ENCODE measurements at places on chromosomes 2 and 18.

GRCh38 chr18:7319161-7319560 lies 88.3 kb downstream of the LRRC30 start:
- no peak for DNase-seq

- no peak for DNase-seq
Measured at GRCh38 chr2:187434342-187434785, 13.7 kb downstream of the CALCRL start.

DNA sequence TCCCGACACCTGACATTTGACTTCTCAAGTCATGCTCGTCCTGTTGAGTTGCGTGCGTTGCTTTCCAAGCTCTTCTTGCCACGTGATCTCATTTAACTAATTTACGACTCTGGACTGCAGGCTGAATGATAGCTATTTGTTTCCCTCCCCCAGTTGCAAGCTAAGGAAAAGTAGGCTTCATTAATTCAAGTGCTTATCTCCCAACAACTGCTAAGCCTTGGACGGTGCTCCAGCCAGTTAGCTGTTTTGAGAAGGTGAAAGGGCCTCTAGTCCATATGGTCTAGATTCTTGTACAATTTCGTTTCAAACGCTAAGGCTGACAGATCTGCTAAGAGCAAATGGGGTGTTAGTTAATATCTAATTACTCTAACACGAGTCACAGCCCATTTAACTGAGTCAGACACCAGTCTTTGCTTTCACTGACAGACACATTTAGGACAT lies 21.1 kb downstream of the GPR45 start:
- DNase-seq, result no peak

DNA sequence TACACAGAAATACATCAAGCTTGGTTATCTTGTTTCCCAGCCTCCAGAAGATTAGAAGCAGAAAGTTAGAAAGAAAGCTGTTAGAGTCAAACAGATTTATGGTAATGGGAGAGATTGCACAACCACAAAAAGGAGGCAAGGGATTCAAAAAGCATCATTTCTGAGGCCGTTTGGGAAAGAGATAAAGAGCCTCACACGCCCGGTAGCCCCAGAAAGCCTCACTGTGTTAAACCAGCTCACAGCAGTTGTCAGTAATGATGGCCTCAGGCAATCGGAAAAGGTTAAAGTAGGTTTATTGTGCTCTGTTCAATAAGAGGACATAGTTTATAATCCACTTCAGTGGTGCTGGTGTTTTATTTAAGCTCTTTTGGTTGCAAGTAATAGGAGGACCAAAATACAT lies 111.3 kb downstream of the DCC start:
- DNase-seq, result peak; percentile 39

- DNase-seq, result no peak
Measured at GRCh38 chr2:10157293-10157692, 34.8 kb downstream of the RRM2 start.

GRCh38 chr18:64202210-64202836 lies 53.4 kb upstream of the LINC00305 start:
- no peak for DNase-seq

- no peak for DNase-seq
Measured at GRCh38 chr2:33785201-33786106, 186.4 kb upstream of the FAM98A start.

DNA sequence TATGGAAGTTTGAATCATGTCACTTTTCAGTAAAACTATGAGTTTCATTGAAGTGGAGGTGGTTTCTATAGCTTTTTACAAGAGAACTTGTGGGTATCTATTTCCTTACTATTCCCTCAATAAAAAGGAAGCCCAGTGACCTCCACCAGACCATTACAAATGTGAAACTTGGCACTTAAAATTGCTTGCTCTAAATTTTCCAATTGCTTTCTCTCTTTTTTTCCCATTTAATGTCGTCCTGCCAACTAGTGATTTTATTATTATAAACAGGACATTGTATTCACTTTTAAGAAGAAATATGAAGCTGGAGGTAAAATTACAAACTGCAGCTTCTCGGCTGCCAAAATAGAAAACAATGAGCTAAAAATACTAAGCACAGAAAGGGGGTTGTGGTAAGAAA lies 208.2 kb upstream of the ALPP start:
- DNase-seq, result no peak

DNA sequence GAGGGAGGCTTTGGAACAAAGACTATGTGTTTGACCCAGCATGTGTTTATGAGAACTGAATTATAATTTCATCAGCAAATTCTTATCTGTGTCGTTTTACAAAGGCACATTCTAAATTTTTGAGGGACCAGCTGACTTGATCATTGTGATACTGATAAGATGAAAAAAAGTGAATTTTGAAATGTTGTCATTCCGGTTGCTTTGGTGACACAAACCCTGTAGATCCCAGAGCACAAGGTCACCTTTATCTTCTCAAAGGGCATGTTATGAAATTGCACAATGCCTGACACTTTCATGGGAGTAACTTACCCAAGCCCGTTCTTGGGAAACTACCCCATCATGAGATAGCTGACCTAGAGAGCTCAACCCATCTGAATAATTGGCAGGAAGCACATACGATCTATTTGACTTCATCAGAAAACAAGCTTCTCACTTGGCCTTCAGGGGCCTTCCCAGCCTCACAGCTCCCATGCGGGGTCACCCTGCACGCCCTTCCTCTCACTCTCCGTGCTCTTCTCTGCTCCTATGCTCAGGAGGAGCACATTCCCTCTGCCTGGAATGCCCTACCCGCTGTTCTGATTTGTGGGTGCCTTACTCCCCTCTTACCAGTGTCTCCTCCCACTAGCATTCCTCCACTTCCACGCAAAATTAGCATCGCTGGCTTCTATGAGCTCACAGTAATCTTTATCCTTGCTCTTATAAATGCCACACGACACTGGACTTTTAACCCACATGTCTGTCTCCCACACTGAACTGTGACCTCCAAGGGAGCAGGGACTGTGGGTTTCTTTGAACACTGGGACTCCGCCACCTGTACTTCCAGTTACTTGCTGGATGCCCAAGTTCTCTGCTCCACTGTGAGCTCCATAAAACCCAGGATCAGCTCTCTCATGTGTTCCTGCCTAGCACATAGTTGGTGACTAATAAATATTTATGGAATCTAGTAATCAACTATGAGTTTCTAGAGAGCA lies 555.8 kb upstream of the ID2 start:
- no peak for DNase-seq

- peak; percentile 57 for DNase-seq
Measured at GRCh38 chr2:105403783-105404698, 5.2 kb upstream of the FHL2 start.

DNA sequence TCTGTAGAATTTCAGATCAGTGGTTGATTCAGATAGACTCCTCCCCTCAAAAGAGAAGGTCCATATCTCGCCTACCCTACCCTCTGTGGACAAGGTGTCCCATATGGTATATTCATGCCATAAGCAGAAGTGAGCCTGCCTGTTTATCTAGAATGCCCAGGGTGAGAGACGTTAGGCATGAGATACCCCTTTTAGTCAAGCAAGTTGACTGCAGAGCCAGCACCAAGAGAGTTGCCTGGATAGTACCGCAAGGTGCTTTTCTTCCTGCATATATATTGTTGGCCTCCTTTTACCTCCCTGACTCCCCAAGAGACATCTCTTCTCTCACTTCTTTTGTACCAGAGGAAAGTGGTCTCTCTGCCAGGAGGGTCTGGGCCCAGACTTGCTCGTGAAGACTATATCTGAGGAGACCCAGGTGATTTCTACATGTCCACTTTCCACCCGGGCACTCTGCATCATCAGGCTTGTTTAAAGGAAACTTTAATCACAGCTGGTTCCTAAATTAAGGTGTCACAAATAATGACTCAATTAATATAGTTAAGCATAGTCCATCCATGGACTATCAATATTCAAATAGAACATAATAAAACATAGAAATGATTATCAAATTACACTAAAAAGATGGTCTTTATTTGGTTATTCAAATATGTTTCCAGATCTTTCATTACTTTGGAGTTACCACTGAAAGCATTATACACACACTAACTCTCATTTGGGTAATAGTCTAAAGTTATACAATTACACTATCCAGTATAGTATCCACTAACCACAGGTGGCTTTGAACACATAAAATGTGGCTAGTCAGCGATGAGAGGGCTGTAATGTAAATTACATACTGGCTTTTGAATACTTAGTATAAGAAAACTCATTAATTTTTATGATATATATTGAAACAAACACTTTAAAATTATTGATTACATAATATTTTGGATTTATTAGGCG lies 4.1 kb downstream of the ITGA4 start:
- DNase-seq, result no peak

DNA sequence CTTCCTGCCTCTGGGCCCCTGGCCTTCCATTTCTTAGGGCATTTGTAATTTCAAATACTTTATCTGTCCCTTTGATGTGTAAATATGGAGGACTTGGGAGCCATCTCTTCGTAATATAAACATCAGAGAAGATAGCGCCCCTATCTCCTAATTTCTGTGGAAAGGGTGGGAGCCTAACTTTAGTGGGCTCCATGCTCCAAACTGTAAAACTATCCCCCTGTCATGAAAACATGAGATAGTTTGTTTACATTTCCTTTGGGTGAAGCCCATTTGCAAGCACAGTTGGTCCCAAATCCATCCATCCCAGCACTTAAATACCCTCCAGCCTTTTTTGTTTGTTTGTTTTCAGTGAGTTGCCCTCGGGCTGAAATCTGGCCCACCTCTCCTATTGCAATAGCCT lies 782.6 kb upstream of the FSHR start:
- DNase-seq, result no peak

DNA sequence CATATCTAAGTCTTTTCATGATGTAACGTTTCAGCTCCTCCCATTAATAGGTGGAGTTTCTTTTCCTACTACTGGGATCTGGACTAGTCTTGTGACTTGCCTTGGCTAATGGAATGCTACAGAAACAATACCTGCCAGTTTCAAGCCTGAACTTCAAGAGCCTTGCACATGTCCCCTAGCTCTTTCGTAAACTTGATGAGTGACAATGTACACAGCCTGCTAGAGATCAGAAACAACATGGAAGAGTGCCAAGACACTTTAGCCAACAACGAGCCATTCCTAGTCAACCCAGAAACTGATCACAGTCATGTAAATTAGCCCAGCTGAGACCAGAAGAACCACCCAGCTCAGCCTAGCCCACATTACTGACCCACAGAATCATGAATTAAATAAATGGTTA lies 24.8 kb upstream of the STK39 start:
- no peak for DNase-seq

GRCh38 chr2:205682971-205683501 lies 735 bp downstream of the NRP2 start:
- DNase-seq, result no peak

DNA sequence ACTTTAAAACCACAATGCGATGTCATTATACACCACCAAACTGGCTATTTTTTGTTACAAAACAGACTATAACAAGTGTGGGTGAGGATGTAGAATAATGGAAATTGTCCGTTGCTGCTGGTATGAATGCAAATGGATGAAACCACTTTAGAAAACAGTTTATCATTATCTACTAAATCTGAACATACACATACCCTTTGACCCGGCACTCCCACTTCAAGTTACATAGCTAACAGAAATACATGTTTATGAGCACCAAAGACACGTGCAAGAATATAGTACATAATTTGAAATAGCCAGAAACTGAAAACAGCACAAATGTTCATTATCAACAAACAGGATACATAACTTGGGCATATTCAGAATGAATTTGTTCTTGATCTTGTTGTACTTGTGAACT lies 206.4 kb upstream of the CHAC2 start:
- no peak for DNase-seq

GRCh38 chr18:21369146-21369545 lies 127.1 kb downstream of the GREB1L start:
- DNase-seq, result no peak

GRCh38 chr18:12236934-12237832 lies 17.0 kb upstream of the CIDEA start:
- no peak for DNase-seq

- no peak for DNase-seq
Measured at GRCh38 chr18:9561759-9562158, 52.6 kb downstream of the PPP4R1 start.

DNA sequence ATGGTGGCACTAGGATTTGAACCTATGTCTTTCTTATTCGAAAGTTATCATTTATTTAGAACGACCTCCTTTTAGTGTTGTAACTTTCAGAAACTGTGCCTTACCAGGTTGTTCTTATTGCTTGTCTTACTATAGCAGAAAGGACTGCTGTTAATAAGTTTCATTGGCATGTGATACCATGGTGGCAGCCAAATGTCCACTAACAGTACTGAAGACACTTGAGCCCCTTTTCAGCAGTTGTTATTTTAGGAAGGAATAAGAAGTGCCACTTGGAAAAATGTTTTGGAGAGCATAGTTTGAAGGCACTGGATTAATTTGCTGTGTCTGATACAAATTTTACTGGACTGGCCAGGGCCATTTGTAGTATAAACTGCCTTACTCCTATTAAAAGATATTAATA lies 37.7 kb downstream of the CEP192 start:
- DNase-seq, result no peak
